ENCODE measurements at places on chromosomes 7 and 10.

GRCh38 chr10:71382757-71383156, 14.0 kb upstream of the CDH23 start:
- DNase-seq = no peak

DNA sequence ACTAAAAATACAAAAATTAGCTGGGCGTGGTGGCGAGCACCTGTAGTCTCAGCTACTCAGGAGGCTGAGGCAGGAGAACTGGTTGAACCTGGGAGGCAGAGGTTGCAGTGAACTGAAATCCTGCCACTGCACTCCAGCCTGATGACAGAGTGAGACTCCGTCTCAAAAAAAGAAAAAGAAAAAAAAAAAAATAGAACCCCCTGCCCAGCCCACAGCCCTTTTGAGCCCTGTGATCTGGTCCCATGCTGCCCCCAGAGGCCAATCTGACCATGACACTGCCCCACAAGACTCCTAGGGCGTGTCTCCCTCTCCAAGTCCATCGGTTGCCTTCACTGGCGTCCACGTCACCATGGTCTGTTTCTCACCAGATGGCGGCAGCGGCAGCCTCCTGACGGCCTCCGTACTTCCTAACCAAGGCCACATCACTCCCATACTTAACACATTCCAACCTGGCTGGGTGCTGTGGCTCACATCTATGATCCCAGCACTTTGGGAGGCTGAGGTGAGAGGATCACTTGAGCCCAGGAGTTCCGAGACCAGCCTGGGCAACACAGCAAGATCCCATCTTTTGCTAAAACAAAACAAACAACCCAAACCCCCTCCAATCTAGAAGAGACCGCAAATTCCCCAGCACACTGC, 18.0 kb downstream of the STX1A start:
- DNase-seq = no peak

DNA sequence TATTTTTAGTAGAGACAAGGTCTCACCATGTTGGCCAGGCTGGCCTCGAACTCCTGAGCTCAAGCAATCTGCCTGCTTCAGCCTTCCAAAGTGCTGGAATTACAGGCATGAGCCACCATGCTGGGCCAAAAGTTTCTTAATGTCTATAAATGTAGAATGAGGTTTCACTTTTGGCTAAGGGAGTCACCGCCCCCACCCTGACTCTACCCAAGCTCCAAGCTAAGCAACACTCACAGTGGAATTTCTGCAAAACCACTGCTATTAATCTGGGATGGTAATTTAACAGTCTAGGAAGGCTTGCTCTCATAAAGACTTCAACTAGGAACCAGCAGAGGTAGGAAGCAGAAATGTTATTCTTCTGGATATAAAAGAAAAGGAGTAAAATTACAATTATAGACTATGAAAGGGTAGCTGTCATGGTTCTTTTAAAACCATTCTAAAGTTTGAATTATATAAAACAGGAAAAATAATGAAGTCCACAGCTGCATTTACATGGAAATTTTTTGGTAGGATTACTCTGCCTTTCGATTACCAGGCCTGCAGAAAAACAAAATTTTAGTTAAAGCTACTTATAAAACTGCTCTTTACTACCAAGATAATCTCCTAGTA, 211.6 kb downstream of the SFMBT2 start:
- no peak for DNase-seq

- peak; percentile 16 for DNase-seq
Measured at GRCh38 chr7:21941611-21942141, 4.0 kb downstream of the CDCA7L start.

GRCh38 chr10:107418085-107418806, 253.7 kb upstream of the SORCS1 start:
- no peak for DNase-seq

DNA sequence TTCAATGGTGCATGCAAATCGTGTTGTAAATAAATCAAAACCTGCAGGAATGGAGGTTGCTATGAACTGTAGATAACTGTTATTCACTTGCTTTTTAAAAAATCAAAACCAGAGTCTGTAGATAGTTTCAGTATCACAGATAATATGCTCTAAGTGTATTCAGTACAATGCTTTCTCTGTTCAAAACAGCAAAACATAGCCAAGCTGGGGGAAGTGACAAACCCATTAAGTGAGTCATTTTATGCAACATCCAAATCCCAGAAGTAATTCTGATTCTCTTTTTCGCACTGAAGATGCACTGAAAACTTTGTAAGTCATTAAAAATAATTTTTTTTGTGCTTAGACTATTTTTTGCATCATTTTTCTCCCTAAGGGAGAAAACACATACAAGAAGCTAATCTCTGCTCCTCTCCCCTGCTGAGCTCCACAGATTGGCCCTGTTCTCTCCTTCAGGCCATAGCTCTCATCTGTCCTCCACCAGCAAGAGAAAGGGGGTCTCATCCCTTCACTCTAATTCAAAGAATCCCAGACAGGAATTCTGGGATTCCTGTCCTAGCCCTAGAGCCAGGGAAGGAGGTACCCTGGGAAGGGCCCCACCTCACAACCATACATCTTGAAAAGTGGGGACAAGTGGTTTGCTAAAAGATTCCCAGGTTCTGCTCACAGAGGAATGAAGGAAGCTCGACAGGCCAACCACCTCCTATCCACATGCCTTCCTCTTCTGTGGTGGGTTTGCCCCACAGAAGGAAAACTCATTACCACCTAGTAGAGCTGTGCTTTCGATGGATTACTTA, 4.9 kb downstream of the PRTFDC1 start:
- DNase-seq = no peak

DNA sequence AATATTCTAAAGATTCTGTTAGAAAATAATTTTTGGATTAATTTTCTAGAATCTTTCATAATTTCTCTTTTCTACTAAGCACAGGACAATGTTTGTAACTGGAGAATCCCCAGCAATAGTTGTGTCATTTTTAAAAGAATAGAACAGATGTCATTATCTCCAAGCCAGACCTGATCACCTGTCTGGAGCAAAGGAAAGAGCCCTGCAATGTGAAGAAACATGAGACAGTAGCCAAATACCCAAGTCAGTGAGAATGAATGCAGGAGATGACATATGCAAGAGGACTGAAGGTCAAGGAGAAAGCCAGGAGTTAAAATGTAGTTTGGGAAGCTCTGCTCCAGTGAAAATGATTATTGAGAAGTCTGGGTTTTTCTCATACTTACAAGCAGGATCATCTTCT, 25.4 kb upstream of the ZNF138 start:
- DNase-seq = no peak
